Astrocyte of the cerebellum (primary cell): ENCODE measurements at places on chromosomes 11 and 22.

DNA sequence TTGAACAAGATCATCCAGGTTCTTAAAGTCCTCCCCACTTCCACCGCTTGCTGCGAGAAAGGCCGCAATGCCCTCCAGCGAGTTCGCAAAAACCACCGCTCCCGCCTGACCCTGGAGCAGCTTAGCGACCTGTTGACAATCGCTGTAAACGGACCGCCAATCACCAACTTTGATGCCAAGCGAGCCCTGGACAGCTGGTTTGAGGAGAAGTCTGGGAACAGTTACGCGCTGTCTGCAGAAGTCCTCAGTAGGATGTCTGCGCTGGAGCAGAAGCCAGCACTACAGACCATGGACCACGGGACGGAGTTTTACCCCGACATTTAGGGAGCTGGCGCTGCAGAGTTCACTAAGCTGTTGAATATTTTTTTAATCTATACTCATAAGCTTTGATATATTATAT, 58.3 kb downstream of the SYT13 start:
- DNase-seq: no peak

GRCh38 chr11:73374151-73374550, 2.0 kb upstream of the RELT start:
- no peak for DNase-seq

DNA sequence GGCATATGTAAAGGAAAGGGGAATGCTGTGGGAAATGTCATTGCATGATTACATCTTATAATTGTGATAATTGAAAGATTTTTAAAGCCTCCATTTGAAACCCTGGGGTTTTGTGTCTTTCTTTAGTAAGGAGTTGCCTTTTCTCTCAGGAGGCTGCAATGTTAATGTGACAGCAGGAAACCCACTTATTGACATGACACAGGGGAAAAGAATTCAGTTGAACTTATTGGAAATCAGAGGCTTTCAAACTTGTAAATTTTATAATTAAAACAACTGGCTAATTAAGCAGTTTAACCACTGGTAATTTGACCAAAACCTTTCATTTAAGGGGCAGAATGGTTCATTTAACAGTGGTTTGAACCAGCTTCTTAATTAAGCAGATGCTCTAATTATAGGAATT, 31.2 kb downstream of the MRPL48 start:
- DNase-seq: peak; percentile 26

- DNase-seq: no peak
These were observed 1432.9 kb downstream of the BRD1 start for GRCh38 chr22:48394787-48395186.

- no peak for DNase-seq
These were observed 4.8 kb downstream of the IGLL5 start for GRCh38 chr22:22892096-22893052.
